ENCODE measurements at places on chromosomes 7 and 10. TPM values are rescaled to one million over a fixed set of nuclear protein-coding genes. Genes with fewer than 3 reads are reported as not detected.

DNA sequence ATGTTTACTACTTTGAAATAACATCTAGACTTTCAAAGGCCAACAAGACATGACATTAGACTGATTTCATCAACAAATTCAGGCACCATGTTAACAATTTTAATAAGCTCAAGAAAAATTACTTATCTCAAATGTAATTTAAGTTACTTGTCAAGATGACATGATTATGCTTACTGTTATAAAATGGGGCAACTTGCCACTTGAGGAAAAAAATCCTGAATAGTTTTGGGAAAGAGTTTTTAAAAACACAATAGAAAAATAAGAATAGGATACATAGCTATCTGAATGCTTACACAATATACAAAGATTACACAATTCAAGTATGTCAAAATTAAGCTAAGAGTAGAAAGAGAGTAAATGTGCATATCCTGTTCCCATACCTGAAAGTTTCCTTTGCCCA lies 85.4 kb downstream of the RNF32 start:
- DNase-seq: no peak

GRCh38 chr10:122471531-122472177 lies 10.3 kb downstream of the HTRA1 start:
- no peak for DNase-seq

DNA sequence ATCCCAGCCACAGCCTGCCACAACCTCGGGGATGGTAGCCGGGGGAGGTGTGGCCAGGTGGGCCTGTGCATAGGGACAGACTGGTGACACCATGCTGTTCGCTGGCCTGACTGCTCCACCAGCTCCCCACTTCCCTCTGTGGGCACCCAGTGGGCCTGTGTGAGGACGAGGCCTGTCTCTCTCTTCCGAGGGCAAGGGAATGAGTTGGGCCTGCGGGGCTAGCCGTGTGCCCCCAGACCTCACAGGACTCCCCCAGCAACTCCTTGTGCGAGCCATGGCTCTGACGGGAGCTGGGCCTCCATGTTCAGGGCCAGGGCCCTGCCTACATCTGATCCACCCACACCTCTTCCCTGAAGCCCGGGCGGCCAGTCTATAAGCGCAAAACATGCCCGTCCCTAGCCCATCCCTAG lies 40.5 kb downstream of the PWWP2B start:
- no peak for DNase-seq

The SCIN gene
- 1.3 TPM for total RNA-seq

DNA sequence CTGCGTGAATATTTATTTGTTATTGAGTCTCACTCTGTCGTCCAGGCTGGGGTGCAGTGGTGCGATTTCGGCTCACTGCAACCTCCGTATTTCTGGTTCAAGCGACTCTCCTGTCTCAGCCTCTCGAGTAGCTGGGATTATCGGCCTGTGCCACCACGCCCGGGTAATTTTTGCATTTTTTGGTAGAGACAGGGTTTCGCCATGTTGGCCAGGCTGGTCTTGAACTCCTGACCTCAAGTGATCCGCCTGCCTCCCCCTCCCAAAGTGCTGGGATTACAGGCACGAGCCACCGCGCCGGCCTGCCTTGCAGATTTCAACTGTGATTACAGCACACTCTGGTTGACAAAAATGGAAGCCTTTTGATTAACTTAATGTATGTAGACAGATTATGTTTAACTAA lies 730.0 kb upstream of the VSTM2A start:
- DNase-seq: no peak

DNA sequence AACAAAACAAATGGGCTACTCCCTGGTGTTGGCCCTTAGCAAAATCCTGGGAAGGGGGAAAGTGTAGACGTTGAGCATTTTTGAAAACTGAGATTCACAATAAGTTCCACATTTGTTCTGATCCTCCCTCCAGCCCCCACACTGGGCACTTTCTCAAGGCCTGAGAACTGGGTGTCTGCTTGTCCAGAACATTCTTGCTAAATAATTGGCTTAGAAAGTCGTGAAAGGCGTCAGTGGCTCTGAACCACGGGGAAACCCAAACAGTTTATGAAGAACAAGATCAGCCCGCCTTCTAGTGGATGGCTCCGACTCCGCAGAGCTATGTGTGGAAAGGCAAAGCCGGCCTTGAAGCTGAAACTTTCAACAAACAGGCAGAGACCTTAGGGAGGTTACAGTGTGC lies 370.1 kb downstream of the PRPF18 start:
- DNase-seq: peak; percentile 72

DNA sequence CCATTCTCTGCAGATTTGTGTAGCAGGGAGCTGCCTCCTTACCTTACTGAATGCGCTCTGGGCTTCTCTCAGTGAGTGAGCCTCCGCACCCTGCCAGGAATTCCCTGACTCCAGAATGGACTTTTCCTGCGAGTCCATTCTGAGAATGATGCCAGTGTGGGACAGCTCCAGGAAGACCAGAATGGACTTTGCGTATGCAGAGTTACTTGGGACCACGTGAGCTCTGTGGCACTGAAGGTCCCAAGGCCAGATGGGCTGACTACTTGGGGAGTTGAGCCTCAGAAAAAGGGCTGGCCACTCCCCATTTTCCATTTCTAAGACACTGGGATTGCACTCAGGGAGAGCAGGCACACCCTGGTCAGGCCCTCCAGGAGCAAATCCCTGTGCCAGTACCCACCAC lies 324.7 kb upstream of the ZMIZ1 start:
- DNase-seq: no peak

- DNase-seq: no peak
Observed at GRCh38 chr7:101795461-101795860, 22.0 kb upstream of the CUX1 start.

DNA sequence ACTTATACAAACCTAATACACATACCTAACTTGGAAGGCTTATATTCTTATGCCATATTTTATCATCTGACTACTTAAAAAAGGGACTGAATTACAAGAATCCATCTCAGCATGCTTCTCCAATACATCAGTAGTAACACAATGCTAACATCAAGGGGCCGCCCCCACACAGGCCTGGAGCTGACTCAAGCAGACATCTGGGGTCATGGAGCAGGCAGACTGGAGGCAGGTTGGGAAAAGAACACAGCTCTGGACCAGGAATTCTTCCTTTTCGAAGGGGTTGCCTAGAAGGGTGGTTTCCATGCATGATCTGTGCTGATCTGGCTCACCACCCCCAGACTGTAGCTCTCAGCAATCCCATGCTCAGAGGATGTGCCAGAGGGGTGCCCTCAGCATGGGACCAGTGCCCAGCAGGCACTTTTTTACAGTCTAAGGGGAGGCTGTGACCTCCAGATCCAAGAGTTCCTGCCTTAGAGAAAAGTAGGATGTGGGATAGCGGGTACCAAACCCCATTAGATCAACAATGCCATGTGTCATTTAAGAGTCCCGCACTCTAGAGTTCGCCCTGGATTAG lies 26.1 kb upstream of the DUSP5 start:
- no peak for DNase-seq

DNA sequence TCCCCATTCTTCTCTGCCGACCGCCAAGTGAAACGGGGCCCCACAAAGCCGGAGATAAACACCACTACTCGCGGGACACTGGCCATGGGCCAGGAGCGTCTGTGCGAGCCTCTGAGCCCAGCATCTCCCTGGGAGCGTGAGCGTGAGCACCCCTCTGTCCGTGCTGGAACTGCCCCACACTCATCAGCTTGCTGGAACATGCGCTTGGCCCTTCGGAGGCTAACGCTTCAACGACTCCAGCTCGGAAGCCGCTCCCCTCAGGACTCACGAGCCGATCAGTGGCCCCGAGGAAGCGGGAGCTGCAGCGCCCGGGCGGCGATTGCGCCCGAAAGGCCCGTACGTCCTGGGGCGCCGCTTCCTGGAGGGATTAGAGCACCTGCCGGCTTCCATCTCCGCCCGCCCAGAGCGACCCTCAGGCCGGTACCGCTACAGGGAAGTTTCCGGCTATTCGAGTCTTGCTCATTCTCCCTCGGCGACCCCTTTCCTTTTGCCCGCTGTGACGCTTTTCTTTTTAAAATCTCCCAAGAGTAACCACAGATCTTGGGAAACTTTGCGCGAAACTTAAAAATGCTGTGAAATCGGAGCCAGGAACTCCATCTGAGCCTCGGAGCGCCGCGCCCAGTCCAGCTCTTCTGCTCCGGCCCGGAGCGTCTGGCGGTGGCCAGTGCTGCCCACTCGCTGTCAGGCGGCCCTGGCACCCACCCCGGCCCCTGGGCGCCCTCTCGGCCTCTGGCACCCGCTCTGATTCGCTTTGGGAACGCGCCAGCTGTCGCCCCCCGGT lies 1.0 kb downstream of the TLL2 start:
- DNase-seq: peak; percentile 62

The DCLRE1A gene
- total RNA-seq: 6.0 TPM

The NUTM2E gene
- not detected for total RNA-seq

The VSTM4 gene
- total RNA-seq: 220 TPM

The AGAP9 gene
- total RNA-seq: 14.5 TPM

GRCh38 chr7:139693651-139694388 lies 84.0 kb downstream of the HIPK2 start:
- no peak for DNase-seq

DNA sequence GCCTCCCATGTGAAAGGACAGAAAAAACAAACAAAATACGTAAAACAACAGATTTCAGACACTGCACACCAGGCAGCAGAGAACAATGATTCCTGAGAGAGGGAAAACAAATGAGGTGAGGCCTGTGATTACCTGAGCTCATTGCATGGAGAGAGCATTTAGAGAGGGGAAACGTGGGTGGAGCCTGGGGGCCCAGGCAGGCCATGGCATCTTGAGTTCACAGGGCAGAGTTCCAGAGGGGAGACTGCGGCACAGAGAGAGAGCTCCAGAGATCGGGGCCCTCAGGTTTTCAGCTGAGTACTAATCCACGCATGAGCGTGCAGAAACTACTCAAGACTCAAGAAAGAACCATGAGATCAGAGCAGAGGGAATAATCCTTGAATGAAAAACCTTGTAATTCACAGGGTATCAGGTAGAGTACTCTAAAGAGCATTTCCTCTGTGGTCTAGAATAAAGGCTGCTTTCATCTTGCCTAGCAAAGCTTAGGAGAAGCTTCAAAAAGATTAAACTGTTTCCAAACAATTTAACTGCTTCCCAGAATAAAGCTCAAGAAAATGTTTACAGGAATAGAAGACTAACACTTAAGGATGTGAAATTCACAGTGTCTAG lies 46.6 kb upstream of the ARHGAP12 start:
- peak; percentile 80 for DNase-seq

DNA sequence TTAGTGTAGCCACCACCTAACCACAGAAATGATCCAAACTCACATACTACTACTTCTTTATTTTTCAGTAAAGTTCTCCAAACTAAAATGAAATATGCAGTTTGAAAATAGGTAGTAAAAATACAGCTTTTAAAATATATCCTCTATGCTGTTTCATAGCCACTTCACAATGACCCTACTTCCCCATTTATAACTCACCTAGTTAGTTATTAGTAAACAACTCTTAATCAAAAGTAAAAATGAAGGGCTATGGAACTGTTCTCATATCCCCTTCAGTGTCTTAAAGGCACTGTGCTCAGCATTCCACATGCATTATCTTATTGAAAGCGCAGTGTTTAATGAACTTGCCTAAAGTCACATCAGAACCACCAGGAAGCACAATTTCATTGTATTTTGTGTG lies 43.5 kb downstream of the KMT2C start:
- DNase-seq: no peak

The PFKP gene
- 154 TPM for total RNA-seq

The CALD1 gene
- total RNA-seq: 223 TPM

The PCDH15 gene
- not detected for total RNA-seq

The FMC1 gene
- 26.4 TPM for total RNA-seq

The GIMAP6 gene
- total RNA-seq: 73.6 TPM

DNA sequence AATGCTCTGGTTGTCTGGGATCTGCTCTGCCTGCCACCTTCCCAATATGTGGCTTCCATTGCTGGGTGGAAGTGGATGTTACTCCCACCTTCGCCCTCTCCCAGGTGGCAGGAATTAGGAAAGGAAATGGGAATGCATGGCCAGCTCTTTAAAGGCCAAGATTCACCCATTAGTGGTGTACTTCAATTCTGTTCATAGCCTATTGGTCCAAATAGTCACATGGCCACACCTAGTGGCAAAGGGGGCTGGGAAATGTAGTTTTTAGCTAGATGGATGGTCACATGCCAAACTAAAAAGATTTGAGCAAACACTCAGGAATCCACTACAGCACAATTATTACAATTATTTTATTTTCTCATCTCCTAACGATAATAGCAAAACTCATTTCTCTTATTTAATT lies 135.1 kb downstream of the NPY start:
- no peak for DNase-seq

The CDK5 gene
- 8.0 TPM for total RNA-seq

GRCh38 chr7:140883378-140883777 lies 41.4 kb downstream of the BRAF start:
- no peak for DNase-seq

The MACROH2A2 gene
- 19.2 TPM for total RNA-seq

The ELAPOR2 gene
- total RNA-seq: 31.3 TPM

The MRC1 gene
- total RNA-seq: 26.0 TPM

DNA sequence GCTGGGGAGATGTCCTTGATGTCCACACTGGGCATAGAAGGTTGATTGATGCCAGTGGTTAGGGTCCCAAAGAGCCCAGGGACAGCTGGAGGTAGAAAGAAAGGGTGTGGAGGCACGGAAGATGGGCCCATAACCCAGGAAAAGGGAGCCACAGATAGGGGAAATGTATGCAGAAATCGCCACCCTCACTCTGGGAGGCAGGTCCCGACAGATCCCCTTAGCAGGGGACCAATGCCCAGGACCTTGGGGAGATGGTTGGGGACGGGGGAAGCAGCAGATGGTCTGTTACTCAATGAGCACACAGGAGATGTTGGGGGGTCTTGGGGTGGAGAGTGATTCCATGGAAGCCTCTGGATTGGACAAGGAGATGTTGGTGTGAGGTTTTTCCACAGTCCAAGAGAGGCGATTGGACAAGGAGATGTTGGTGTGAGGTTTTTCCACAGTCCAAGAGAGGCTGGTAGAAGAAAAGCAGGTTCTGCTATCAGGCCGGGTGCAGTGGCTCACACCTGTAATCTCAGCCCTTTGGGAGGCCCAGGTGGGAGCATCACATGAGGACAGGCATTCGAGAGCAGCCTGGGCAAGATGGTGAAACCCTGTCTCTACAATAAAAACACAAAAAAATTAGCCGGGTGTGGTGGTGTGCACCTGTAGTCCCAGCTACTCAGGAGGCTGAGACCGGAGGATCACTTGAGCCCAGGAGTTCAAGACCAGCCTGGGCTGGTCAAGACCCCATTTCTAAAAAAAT lies 7.0 kb upstream of the PPP1R35 start:
- DNase-seq: no peak

The NRAP gene
- not detected for total RNA-seq

- DNase-seq: no peak
Observed at GRCh38 chr10:71757399-71757922, 15.9 kb downstream of the VSIR start.

The OR2A42 gene
- total RNA-seq: 0.49 TPM

DNA sequence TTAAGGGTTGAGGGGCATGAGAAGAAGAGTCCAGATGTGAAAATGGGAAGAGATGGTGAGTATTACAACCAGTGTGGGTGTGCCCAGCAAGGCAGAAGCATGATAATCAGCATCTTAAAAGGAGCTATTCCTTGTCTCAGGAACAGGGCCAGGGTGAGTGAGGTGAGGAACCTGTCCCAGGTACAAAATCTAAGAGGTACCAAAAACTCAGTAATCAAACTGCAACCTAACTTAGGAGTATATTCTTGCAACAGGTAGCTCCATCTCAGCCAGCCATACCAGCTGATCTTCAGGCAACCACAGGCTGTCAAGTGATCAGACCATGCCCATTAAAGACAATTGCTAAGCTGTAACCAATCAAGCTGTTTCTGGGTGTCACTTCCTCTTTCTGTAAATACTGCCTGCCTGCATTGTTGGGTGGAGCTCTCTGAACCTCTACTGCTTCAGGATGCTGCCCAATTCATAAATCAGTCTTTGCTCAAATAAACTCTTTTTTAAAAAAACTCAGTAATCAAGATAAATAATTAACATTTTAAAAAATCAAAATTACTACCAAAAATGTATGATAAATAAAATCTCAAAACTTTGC lies 7.4 kb downstream of the KEL start:
- no peak for DNase-seq
